ENCODE measurements at places on chromosomes 16 and 17. TPM values are rescaled to one million over a fixed set of nuclear protein-coding genes. Genes with fewer than 3 reads are reported as not detected.

GRCh38 chr17:5545051-5545987 lies 39.0 kb downstream of the NLRP1 start:
- DNase-seq = no peak

Gene CA4
- 328 TPM for total RNA-seq

GRCh38 chr17:67503184-67503583 lies 126.1 kb downstream of the PITPNC1 start:
- DNase-seq = no peak

- DNase-seq = no peak
These were observed 294.4 kb downstream of the NPIPA8 start for GRCh38 chr16:18041864-18042834.

Gene KRT12
- total RNA-seq = not detected

Gene PPL
- total RNA-seq = 62.2 TPM

Gene ABR
- total RNA-seq = 279 TPM

DNA sequence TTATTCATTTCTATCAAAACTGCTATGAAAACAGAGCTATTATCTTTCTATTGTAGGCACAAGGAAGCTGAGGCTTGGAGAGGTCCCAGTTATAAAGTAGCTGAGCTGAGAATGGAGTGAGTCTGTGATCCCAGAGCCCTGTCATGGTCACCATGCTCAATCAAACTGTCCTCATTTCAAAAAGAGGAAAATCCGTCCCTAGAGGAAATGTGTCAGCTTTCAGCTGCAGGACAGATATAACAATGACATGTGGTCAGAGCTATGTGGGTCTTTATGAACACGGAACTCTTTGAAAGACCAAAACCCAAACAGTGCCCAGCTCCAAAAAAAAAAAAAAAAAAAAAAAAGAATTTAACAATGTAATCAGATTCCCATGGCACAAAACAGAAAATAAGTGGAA lies 266.1 kb downstream of the XYLT1 start:
- DNase-seq = no peak

Gene ZSCAN32
- total RNA-seq = 10.9 TPM

DNA sequence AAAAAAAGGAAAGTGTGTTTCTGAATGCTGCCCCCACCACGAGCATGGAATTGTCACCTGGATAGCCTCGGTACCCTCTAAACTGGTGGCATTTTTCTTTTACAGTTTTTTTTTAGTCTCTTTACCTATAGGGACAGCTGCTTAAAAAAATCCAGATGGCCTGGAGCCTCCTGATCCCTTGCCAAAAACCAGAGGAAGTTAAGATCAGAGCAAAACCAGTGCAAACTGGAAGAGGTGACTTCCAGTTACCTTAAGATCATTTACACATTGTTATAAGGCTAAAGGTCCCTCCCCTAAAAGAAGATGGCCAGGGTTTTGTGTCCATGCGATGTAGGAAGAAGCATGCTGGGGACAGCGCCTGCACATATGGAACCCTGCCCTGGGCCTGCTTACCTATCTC lies 3.5 kb downstream of the MEFV start:
- no peak for DNase-seq

Gene DRC3
- total RNA-seq = 6.7 TPM

DNA sequence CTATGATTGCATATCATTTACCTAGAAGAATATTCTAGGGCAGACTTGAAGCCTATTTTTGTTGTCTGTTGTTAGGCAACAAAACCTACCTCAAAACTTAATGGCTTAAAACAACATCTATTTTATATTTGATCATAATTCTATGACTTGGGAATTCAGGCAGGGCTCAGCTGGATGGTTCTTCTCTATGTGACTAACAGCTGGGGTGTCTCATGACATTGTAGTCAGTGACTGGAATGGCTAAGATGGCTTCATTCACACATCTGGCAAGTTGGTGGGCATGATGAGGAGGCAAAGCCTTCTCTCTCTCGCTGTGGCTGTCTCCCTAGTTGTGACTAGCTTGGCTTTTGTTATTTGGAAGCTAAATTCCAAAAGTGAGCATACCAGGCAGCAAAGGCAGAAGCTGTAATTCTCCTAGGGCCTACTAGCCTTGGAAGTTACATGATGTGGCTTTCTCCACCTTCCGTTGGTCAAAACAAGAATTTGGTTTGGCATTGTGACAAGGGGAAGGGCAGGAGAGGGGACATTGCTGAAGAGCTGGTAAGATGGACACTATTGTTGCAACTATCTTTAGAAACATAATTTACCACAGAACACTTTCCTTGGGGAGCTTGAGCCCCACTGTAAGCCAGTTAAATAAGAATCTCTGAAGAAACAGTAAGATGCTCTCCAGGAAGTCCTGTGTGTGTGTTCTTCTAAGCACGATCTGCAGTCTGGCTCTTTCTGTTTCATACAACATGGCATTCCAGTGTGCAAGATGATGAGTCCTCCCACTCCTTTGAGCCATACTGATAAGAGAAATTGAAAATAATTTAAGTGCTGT lies 39.4 kb downstream of the ZNRF1 start:
- no peak for DNase-seq

GRCh38 chr16:52074133-52074532 lies 472.8 kb downstream of the TOX3 start:
- DNase-seq = no peak

Gene TMIGD1
- not detected for total RNA-seq

DNA sequence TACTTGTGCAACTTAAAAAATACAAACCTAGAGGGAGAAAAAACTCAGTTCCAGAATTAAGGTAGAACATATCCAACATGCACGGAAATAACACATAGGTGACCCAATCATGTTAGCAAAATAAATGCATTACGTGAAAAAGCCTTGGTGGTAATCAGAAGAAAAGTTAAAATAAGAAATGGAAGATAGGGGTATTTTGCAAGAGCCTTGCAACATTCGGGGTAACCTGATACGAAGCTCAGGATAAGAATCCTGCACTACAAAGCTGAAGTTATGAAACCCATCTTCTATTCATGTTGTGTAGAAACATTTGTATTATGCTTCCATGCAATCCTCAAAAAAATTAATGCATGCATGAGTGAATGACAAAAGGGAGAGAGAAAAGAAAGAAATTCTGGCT lies 33.1 kb downstream of the CHCT1 start:
- DNase-seq = no peak

DNA sequence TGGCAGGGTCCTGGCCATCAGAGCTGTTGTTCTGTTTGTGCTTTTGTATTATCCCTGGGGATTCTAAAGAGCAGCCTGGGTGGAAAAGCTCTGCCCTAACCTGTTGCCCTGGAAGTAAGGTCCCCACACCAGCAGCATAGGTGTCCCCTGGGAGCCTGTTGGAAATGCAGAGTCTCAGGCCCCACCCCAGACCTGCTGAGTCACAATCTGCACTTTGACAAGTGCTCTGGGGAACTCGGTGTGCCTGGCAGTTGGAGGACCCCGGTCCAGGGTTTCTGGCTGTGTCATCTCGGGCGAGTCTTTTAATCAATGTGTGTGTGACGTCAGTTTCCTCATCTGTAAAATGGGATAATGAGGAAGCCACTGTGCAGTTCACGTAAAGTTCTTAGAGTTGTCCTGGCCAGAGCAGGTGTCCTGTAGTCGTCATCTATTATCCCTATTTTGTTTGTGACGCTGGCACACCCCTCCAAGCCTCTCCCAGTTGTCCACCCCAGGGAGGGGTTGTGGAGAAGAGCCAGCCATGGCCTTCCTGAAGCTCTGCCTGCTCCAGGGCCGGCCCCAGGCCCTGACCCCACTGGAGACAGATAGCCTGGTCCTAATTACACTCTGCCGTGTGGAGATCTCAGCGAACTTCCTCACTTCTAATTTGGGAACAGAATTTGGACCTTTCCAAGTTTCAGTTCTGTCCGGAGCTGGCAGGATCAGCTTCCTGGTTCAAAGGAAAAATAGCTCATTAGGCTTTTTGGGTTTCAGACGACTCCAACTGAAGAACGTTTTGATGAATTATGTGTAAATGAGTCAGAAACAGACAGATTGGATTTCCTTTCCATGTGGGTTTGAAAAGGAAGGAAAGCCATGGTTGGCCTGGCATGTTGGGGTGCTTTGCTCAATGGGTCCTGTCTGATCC lies 295.7 kb upstream of the FOXF1 start:
- no peak for DNase-seq

DNA sequence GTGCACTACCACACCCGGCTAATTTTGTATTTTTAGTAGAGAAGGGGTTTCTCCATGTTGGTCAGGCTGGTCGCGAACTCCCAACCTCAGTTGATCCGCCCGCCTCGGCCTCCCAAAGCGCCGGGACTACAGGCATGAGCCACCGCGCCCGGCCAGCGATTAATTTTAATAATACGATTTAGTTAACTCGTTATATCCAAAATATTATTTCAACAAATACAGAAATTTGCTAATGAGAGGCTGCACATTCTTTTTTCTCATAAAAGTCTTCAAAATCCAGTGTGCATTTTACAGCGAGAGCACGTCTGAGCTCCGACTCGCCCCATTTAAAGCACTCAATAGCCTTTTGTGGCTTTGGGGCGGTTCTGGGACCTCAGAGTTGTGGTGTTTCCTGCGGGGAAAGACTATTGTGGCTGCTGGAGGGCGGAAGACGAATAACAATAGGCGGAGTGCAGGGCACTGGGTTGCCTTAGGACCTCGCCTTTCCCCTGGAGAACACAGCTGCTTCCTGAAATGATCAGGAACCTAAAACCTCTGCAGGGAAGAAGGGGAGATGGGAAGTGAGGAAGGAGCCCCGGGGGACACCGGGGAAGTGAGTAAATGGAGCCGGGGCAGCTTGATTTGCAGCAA lies 2.9 kb upstream of the ZSCAN10 start:
- DNase-seq = no peak

DNA sequence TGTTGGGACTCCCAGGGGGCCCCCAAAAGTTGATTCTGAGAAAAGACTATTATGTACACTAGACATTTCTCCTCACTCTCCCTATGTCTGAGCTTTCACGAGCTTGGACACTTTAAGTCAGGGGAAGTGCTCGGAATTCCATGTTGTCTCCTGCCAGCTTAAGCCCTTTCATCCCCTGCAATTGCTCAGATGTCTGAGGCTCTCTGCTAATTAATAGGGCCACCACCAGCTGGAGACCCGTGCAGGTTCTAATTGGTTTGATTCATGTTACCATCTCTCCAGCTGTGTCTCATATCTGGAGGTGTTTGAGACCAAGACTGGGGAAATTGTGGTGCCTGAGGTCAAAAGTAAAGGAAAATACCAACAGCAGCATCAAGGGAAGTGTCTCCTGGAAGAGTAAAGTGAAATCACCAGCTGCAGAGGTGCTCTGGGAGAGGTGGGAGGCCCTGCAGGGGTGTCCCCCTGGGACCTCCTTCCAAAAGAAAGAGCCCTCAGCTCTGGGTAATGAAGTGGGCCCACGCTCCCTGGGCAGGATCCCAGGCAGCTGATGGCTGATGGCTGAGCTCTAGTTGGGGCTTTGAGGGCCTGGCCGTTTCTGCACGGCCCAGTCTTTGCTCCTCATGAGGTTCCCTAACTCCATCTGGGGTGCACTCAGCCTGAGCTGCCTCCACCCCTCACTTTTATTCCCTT lies 5.8 kb upstream of the UTS2R start:
- no peak for DNase-seq

GRCh38 chr16:87254734-87255133 lies 62.5 kb downstream of the C16orf95 start:
- DNase-seq = no peak

DNA sequence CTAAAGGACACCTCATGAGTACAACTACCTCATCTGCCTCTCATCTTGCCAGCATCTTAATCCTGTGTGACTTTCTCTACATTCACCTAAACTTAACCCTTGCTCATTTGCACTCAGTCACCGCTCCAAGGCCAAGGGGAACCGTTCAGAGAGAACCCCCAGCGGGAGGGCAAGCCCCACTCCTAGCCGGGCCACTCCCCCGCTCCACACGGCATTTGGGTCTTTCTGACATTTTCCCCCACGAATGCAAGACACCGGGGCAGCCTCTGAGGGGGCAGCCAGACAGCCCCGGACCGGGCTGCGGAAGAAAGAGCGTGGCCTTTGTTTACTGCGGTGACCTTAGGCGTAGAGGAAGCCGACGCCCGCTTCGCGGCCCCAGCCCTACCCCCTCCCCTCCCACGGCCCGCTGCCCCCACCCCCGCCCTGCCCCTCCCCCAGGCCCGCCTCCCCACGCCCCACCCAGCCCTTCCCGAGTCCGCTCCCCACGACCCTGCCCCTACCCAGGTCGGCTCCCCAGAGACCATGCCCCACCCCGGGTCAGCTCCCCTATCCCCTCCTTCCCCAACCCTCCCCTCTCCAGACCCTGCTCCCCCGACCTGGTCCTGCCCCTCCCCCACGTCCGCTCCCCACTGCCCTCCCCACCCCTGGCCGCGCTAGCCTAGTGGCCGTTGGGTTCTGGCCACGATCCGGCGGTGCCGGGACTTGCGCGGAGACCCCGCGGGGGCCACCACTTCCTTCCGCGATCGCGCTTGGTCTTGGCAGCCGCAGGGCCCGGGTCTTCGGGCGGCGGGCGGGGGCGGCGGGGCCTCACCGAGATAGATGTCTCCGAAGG lies 789 bp downstream of the CSNK1D start:
- DNase-seq = no peak

DNA sequence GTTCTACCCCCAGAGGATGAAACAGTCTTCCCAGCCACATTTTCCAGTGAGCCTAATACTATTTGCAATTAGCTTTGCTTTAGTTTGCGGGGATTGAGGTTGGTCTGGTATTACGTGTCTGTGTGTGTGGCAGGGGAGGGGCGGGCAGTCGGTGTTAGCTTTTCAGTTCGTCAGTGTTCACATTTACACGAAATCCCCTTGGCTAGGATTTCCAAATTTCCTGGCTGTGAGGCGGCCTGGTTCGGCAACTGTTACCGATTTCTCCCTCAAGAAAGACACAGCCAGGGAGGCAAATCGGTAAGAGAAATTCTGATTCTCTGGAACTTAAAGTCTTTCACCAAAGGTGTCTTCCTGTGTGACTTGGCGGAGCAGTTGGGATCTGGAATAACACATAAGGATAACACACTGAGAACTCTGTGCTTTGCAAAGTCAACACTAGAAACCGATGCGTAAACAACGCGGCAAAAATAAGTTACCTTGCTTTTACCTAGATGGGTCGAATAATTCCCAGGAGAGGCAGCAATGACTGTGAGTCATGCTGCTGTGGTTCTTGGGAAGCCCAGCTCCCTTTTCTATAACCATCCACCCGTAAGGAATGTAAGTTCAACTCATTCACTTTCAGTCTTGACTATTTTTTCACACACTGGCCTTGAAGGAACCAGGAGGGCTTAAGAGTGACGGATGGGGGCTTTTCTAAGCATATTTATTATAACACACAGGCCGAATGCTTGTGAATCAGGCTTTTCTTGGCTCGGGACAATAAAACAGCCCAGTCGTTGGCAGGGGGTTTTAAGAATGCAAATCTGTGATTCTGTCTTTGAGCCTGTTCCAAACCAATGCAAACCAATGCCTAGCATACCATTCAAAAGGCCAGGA lies 24.2 kb downstream of the GPRC5B start:
- DNase-seq = no peak

Measured in mucosa of gallbladder (tissue), 1 donor.